Astrocyte (in vitro differentiated cells and primary cell): ENCODE measurements at places on chromosomes 5 and 9. TPM values are rescaled to one million over a fixed set of nuclear protein-coding genes. Genes with fewer than 3 reads are reported as not detected.

- DNase-seq: no peak
Observed at GRCh38 chr5:178464431-178465048, 125.7 kb downstream of the COL23A1 start.

DNA sequence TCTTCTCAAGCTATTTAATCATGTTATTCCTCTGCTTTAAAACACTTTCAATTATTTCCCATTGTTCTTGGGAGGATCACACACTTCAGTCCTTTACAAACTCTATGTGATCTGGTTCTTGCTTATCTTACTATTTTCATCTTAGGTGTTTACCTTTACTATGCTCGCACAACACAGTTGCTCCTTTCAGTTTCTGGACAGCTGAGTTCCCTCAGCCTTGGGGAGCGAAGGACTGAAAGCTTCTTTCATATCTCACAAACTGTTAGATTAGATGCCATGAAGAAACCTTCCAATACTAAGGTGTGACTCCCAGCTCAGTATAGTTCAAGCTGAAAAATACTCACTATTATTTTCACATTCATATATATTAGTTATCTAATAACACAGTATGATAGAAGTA, 117.9 kb downstream of the CDC42SE2 start:
- DNase-seq: no peak

ALDH1A1 gene
- 1.5 and 2.1 TPM in 2 replicates for total RNA-seq

TAF9 gene
- total RNA-seq: 90.5 and 92.7 TPM in 2 replicates
